Activated CD4-positive, alpha-beta T cell treated with anti-CD3 and anti-CD28 coated beads for 4 hours (primary cell): ENCODE measurements at places on chromosomes 6 and 20.

GRCh38 chr6:39182604-39183003 lies 46.7 kb downstream of the KCNK5 start:
- DNase-seq = no peak

DNA sequence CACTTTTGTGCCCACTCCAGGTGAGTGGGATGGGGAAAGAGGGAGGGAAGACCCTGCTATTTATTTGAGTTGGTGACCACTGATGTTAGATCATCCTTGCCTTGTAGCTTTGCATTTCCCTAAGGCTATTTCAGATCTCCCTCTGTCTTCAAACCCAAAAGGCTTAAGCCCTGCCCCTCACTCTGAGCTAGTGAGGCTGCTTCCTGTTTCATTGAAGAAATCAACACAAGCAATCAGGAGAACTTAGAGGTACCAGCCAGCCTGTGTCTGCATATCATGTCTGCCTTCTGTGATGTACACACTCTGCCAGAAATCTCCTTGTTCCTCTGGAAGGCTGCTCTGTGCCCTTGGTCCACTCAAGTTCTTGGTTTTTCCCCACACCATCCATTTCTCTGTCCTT lies 135.3 kb downstream of the ARID1B start:
- DNase-seq = no peak

GRCh38 chr6:87277123-87277522 lies 45.3 kb upstream of the SMIM8 start:
- no peak for DNase-seq

DNA sequence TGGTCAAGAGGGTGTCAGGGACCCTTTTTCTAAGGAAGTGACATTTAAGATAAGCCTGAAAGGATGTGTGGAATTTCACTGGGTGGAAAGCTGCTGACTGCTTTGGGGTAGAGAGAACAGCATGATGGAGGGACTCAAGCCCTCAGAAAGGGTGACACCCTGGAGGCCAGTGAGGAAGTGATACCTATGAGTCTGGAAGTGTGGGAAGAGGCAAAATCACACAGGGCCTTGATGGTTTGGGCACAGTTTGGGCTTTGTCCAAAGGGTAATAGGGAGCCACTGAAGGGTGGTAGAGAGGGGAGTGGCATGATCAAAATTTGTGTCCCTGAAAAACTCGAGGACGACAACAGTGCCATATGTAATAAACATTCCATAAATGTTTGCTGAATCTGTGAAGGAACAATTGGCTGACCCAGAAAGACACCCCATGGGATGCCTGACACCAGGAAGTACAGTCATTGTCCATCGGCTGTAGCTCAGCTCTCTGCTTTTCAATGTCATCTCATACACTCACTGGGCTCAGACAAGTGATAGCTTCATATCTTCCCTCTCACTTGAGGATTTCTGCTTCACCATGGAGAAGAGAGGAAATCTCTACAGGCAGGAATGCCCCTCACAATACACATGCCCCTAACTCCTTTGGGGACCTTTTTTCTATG lies 21.3 kb downstream of the CASS4 start:
- no peak for DNase-seq

DNA sequence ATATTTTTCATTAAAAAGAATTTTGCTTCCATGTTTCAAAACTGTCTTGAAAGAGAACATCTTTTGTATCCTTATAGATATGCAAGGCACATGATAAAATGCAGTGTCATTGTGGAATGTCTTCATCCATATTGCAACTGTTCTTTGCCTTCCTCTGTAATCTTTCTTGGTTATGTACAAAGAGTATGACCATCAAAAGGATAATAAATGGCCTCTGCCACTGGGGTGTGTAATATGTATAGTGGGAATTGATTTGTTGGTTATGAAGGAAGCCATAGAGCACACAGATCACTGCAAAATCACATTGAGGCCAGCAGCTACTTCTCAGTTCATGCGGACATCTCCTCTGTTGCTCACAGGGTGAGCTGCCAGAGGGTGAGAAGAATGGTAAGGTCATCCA lies 703.5 kb downstream of the TFAP2A start:
- no peak for DNase-seq

DNA sequence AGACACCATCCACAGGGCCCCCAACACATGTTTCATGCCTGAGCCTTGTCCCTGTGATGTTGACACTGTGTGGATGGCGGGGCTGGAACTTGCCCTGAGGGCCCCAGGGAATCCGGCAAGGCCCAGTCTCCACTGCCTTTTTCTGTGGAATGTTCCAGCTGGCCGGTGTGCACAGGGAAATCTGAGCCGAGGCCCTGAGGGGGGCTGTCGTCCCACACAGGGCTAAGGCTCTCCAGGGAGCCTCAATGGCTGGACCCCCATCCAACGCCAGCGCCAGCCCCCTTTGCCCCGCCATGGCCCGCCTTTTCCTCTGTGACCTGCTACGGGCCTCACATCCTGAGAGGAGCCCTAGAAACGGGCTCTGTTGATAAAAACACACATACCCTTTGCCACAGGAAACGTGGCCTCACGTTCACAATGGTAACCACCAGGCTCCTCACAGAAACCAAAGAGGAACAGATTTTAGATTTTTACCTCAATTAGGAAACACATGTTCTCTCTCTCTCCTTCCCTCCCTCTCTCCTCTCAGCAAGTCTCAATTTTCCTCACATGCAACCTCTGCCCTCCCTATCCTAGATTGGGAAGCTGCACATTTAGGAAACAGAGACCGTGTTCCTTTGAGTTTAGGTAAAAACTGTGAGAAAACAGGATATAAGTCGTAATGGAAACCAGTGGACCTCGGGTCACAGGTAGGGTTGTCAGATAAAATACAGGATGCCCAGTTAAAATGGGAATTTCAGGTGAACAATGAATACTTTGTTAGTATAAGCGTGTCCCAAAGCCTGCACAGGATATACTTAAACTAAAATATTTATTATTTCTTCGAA lies 13.7 kb upstream of the ZNF831 start:
- no peak for DNase-seq

DNA sequence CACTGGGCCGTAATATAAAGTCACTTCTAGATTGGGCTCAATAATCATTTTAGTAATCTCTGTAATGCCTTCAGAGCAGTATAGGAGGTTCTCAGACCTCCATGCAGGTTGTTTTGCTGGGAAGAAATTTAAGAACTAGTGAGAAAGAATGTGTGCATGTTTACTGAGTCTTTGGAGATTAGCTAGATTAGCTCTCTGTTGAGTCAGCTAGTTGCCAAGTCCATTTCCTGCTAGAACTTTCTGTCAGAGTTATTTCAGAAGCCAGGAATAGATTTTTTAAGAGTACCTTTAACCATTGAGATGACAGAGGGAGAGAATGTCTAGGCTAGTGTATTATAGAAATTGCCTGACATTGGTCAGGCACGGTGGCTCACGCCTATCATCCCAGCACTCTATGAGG lies 33.3 kb downstream of the ORC3 start:
- DNase-seq = no peak

DNA sequence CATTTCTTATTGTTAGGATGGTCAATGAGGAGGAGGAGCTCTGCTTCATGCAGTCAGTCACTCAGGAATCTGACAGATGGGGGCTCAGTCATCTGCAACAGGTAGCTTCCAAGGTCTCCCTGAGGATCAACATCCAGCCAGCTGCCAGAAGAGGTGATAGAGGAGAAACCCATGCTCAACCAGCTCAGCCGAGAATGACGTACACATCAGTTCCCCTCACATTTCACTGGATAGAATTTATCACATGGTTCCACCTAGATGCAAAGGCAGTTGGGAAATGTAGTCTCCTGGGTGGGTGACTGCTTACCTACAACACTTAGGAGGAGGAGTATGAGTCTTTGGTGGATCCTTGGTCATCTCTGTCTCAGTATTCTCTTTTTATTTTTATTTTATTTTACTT lies 144.5 kb downstream of the CEBPB start:
- DNase-seq = no peak

GRCh38 chr6:127775371-127775770 lies 125.5 kb downstream of the THEMIS start:
- no peak for DNase-seq

- DNase-seq = no peak
Observed at GRCh38 chr6:38786486-38786885, 71.4 kb downstream of the DNAH8 start.

DNA sequence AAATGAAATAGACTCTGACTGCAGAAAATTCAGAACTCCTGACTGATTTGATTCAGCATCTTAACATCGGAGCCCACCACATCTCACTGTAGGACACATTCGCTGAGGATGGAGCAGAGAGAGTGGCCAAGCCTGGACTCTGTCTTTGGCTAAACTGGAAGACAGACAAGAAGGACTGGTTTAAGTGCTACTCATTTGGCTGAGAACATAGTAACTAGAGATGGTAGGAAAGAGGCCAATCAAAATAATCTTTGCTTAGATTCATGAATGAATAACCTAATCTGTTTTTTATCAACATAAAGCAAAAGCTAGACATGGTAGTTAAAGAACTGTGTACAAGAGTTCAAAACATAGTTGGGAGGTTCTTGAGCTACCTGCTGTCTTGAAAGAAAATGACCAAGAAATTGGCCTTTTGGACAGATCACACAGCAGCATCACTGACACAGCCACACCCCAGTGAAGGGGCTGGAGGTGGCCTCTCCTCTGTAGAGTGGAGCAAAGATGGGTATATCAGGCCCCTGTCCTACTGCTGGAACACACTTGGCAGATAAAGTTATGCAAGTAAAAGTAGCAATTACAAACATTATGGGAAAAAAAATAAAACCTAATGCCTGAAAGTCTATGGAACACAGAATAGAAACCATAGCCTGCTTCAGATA lies 87.1 kb upstream of the NT5E start:
- DNase-seq = no peak

DNA sequence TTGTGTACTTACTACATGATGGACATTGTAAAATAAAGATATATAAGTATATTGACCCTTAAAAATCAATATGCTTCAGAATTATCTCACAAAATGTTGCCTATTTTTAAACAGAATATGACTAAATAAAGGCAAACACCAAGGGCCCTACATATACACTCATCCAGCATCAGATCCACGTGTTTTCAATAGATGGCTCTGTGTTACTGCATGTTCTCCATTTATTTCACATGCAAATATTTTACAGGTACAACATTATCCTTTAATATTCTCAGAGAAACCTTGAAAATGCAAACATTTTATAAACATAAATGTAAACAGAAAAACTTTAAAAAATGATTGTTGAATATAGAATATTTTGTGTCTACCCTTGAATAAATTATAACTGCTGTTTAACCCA lies 2.9 kb upstream of the KHDRBS2 start:
- no peak for DNase-seq

GRCh38 chr6:41100871-41101287 lies 28.1 kb downstream of the NFYA start:
- DNase-seq = no peak

GRCh38 chr6:46380152-46380807 lies 111.0 kb downstream of the RCAN2 start:
- DNase-seq = no peak

GRCh38 chr20:63236116-63236837 lies 572 bp downstream of the BIRC7 start:
- no peak for DNase-seq

DNA sequence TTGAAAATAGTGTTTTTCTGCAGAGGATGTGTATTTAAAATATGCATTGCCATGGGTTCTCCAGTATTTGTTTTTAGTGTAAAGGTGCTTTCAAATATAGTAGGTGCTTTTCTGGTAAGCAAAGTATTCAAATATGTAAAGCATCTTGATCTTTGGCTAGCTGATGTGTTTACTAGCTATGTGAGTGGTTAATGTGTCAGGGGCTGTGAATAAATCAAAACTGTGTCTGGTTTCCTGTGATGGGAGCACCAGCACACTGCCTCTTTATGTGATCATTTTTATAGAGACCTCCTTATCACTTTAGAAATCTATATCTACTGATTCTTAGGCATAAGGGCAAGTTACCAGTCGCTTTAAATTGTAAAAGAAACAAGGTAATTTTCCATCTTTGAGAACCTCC lies 388.9 kb upstream of the MAN1A1 start:
- DNase-seq = no peak

- no peak for DNase-seq
Observed at GRCh38 chr6:86765211-86765610, 172.1 kb upstream of the HTR1E start.

DNA sequence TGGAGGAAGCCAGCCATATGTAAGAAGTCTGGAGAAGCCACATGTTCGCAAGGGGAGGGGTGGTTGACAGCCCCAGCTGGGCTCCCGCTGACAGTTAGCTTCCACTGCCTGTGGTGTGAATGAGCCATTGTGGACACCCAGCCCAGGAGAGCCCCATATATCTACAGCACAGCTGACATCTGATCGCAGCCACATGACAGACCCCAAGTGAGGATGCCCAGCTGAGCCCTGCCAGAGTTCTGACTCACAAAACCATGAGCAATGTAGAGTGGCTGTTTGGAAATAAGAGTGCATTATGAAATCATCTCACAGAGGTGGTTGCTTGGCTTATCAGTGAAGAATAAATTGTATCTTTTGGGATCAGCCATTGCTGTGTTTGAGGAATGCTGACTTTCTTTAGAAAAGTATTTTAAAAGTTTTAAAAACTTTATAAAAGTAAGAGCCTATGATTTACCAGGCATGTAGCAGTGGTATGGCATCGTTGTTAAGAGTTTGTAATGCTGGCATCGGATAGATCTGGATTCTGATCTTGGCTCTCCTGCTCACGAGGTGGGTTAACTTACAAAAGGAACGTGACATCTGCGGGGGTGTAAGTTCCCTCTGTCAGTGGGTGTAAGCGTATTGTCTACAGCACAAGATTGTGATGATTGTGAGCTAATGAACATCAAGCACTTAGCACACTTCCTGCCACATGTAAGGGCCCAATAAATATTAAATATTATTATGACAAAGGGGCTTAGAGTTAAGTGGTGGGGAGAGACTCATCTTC lies 24.1 kb downstream of the CFAP61 start:
- no peak for DNase-seq

DNA sequence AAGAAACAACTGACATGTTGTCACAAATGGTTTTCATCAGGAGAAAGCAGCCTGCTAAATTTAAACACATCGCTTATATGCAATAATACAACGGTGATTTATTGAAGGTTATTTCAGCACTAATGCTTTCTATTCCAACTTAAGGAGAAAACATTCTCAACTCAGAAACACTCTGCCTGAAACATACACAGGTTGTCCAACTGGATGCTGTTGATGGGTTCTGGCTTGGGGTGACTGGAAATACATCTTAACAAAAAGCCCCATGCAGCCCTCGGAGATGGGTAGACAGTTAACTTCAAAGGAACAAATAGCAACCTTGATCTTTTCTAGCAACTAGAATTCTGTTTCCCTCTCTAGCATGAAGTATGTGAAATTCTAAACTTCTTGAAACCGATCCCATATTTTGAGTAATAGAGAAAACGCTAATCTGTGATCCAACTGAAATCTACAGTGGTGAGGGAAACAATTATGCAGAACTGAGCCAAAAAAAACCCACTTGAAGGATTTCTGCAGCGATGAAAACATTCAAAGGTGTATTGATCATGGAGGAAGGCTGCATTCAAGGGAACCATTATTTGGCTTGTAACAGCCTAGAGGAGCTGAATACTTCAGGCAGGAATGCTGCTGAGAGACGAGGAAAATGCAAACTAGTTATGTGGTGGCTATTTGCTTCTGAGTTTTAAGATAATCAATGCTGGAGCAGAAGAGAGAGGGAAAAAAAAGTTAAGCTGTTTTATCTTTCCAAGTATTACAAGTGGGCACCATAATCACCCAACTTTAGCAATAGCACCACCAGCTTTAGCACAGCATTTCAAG lies 6.9 kb downstream of the ZMYND8 start:
- no peak for DNase-seq
